ENCODE measurements at places on chromosomes 1 and 21. TPM values are rescaled to one million over a fixed set of nuclear protein-coding genes. Genes with fewer than 3 reads are reported as not detected.

GRCh38 chr1:147676311-147677085, 6.2 kb upstream of the ACP6 start:
- H3K36me3 ChIP-seq, result no peaks in the 10 kb centered on the region
- no peak overlapping the region for H3K27ac ChIP-seq
- H3K27me3 ChIP-seq, result peaks cover 27% of the 10 kb centered on the region
- DNase-seq, result no peak
- no peaks in the 10 kb centered on the region for H3K4me1 ChIP-seq

DNA sequence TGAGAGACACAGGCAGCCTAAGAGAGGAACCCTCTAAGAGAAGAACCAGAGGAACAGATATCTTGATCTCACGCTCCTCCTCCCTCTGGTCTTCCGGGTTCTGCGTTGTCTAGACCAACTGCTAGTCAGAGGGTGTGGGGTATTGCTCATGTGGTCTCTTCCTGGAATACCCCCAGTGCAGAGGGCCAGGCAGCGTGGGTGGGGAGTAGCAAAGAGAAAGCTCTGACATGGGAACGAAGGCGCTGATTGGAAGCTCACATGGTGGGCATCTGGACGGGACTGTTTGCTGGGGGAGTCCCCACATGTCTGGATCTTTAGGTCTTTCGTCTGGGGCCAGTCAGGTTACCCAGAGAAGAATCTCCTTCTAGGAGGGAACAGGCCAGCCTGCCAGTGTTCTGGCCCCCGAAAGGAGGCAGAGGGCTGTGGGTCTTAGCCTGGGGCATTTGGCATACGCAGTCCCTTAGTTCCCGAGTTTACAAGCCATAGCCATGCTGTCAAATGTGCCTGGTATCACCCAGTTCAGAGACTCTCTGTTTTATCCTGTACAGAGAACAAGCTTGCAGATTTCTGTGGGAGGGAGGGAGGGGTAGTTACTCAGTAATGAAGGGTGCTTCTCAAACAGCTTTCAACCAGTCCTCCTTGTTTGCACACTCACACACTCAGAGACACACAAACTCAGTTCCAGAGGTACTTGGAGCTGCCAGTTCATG, 18.3 kb upstream of the IL6R start:
- peaks cover 32% of the 10 kb centered on the region for H3K4me1 ChIP-seq
- peak; percentile 48 for DNase-seq

DNA sequence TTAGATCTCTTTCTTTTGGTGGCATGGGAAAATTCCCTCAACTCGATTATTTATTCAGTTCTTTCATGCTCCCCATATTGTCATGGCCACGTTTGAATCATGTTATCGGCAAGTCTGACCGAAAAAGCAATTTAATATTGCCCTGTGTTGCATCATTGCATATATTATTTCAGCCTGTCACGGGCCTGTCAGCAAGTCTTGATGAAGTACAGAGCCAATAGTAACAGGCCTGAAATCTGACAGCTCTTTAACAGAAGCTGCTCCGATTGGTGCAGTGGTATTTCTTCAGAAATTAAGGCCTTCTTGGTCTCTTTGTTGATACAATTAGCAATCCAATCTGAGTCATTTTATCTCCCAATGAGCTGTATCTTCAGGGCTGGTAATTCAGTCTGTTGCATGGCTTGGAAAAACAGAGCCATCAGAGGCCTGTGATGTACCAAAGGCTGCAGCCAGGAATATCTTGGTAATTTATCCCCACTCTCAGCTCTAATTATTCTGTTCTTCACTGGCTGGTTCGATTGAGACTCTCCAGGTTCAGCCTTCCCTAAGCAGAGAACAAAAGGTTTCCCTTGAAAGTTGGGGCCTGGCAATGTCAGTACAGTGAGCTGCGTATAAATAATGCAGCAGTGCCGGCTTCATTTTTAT, 149.5 kb downstream of the FGGY start:
- peaks cover 5% of the 10 kb centered on the region for H3K4me1 ChIP-seq
- DNase-seq, result no peak
- no peaks in the 10 kb centered on the region for H3K36me3 ChIP-seq
- H3K27me3 ChIP-seq, result no peaks in the 10 kb centered on the region

GRCh38 chr1:236131916-236132315, 10.4 kb upstream of the GPR137B start:
- H3K4me1 ChIP-seq, result no peaks in the 10 kb centered on the region
- H3K36me3 ChIP-seq, result no peaks in the 10 kb centered on the region
- H3K27ac ChIP-seq, result no peak overlapping the region
- H3K27me3 ChIP-seq, result peaks cover 39% of the 10 kb centered on the region
- DNase-seq, result no peak

- DNase-seq, result no peak
- H3K27ac ChIP-seq, result no peak overlapping the region
- H3K27me3 ChIP-seq, result no peaks in the 10 kb centered on the region
- no peaks in the 10 kb centered on the region for H3K36me3 ChIP-seq
- no peak overlapping the region for H3K4me3 ChIP-seq
Measured at GRCh38 chr1:77511440-77511840, 171.0 kb downstream of the ZZZ3 start.

The TRIM62 gene
- total RNA-seq, result 11.5 TPM

DNA sequence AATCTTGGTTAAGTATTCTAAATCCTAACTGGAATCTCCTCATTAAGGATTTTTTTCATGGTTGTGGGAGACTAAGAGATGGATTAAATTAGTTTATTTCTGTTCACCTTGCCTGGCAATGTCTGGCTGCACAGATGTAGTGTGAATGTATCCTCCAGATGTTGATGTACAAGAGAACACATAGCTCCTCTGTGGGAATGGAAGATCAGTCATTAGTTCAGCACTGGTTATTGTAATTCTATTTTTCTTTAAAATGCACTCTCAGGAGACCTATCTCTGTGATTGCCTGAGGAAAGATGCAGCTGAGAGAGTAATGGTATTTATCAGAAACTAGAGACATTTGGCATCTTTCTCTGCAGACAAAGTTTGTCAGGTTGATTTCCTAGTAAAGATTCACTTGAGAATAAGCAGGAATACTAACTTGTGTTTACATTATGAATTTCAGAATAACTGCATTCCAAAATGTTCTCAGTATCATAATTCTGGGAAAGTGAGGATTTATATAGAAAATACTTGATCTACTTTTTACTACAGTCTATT, 178.6 kb downstream of the GIPC2 start:
- no peak overlapping the region for H3K27ac ChIP-seq
- H3K4me1 ChIP-seq, result no peaks in the 10 kb centered on the region
- DNase-seq, result no peak
- no peaks in the 10 kb centered on the region for H3K36me3 ChIP-seq
- H3K27me3 ChIP-seq, result peaks cover 5% of the 10 kb centered on the region
- no peak overlapping the region for H3K4me3 ChIP-seq
